ENCODE measurements at places on chromosomes 2 and 18. TPM values are rescaled to one million over a fixed set of nuclear protein-coding genes. Genes with fewer than 3 reads are reported as not detected.

DNA sequence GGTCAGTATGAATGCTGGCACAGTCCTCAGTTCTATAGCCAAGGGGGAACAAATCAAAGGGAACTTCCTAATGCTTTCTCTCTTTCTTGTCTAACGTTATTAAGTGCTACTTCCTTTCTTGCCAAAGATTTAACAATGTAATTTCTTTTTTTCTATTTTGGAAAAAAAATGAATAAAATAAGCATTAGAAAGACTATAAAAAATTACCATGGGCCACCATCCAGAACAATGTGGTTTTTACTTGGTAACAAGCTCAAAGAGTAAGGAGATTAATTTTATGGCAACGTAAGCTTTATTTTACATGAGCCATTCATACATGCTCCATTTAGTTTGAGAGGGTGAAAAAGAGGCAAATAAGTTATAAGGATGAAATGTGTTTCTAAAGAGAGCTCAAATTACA, 40.1 kb downstream of the SERPINE2 start:
- no peak overlapping the region for H3K4me3 ChIP-seq
- no peak for DNase-seq
- H3K4me1 ChIP-seq = peaks cover 5% of the 10 kb centered on the region
- H3K27ac ChIP-seq = no peak overlapping the region
- no peaks in the 10 kb centered on the region for H3K27me3 ChIP-seq
- no peaks in the 10 kb centered on the region for H3K36me3 ChIP-seq

DNA sequence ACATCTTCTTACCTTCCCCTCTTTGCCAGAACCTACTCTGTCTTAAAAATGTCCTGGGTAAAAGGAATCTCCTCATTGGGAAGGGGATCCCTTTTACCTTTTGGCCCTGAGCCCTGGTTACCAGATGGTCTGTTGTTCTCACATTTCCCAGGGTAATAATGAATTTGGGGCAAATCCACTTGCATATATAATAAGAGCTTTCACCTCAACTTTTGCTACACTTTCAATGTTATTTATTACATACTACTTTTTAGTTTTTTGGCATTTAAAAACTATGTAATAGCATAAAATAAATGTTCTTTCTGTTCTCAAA, 15.0 kb downstream of the CERS6 start:
- H3K4me1 ChIP-seq = peaks cover 38% of the 10 kb centered on the region
- no peak for DNase-seq
- H3K36me3 ChIP-seq = no peaks in the 10 kb centered on the region
- no peak overlapping the region for H3K27ac ChIP-seq

DNA sequence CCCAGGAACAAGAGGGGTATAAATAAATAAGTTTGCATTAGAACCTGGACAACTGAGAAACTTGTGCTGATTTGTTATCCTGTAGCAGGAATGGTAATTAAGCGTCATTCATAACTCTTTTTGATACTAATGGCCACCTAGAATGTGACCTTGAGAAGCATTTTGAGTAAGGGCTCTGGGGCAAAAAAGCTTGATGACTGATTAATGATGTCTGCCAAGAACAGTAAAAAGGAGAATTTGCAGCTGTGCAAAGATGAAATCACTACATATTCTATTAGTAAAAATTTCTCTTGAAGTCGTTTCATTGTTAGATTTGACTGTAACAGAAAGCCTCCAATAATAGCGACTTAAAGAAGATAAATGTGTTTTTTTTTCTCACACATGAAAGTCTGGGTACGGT, 157.7 kb downstream of the PRKCE start:
- no peak overlapping the region for H3K4me3 ChIP-seq
- H3K27ac ChIP-seq = no peak overlapping the region
- 0 out of 2 replicates have a peak, but pooled peaks cover 2% of the 10 kb centered on the region for H3K27me3 ChIP-seq
- H3K4me1 ChIP-seq = no peaks in the 10 kb centered on the region

DNA sequence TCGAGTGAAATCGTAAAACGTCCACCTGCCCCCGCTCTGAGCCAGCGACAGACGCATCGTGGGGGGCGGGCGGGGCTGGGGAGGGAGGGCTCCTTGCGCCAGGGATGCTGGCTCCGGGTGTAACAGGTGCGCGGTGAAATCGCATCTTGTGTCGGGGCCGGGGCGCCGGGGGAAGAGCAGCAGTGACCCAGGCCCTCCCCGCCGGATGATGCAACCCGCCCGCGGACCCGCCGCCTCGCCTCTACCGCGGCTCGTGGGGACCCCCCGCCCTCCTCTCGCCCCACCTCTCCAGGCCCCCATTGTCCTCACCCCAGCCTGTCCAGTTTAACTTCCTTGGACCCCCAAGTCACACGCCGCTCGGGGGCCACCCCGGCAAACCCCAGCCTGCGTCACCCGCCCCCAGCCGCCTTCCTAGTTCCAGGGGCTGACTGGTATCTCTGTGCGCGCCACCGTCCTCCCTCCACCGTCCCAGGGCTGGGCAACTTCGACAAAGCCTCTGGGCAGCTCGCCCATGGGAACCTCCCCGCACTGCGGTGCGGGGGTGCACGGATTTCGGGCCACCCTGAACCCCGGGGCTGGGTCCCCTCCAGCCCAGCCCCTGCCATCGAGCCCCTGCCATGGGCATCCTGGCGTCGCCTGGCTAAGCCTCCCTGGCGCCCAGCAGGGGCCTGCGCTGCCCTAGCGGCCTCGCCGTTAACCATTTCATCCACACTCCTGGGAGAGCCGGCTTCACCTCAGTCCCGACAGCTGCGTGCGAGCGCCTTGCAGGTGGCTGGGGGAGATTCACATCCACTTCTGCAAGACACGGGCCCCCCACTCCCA, 799 bp upstream of the KIF1A start:
- peak; percentile 42 for DNase-seq
- no peaks in the 10 kb centered on the region for H3K36me3 ChIP-seq
- H3K27me3 ChIP-seq = no peaks in the 10 kb centered on the region
- H3K27ac ChIP-seq = no peak overlapping the region
- no peaks in the 10 kb centered on the region for H3K4me1 ChIP-seq

GRCh38 chr2:147847746-147848391, 3.0 kb downstream of the ACVR2A start:
- no peaks in the 10 kb centered on the region for H3K27me3 ChIP-seq
- no peaks in the 10 kb centered on the region for H3K36me3 ChIP-seq
- no peak overlapping the region for H3K27ac ChIP-seq
- no peak for DNase-seq

DNA sequence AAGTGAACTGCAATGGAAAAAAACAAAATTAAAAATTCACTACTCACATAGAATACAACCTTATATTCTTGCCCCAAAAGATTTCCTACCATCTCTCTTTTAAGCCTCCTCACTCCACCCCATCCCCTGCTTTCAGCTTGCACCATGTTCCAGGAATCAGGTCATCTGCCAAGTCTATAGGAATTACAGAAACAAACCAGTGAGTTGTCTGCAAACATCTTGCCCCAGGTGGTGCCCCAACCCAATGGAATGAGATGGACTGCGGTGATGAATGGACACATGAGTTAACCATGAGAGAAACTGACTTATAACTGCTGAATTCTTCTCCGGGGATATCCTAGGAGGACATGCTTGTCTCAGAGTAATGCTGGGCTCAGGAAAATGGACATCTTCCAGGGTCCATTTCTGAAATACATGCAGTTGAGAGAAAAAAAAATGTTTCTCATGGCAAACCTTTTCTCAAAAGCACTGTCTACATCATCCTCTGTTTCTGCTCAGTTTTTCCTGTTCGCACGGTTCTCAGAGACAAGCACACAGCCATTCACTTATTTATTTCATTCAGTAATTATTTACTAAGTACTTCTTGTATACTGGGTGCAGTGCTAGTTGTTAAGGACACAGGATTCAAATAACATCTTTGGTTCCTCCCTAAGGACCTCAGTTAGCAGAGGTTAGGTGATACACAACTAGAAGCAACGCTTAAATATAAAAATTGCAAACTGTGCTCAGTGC, 350.0 kb downstream of the RND3 start:
- H3K36me3 ChIP-seq = no peaks in the 10 kb centered on the region
- no peaks in the 10 kb centered on the region for H3K27me3 ChIP-seq
- peaks cover 24% of the 10 kb centered on the region for H3K4me1 ChIP-seq
- H3K4me3 ChIP-seq = no peak overlapping the region
- DNase-seq = no peak

- H3K36me3 ChIP-seq = peaks cover 2% of the 10 kb centered on the region
- no peaks in the 10 kb centered on the region for H3K4me1 ChIP-seq
- no peak overlapping the region for H3K4me3 ChIP-seq
- no peak for DNase-seq
These were observed 39.1 kb downstream of the B3GNT2 start for GRCh38 chr2:62234755-62235655.

DNA sequence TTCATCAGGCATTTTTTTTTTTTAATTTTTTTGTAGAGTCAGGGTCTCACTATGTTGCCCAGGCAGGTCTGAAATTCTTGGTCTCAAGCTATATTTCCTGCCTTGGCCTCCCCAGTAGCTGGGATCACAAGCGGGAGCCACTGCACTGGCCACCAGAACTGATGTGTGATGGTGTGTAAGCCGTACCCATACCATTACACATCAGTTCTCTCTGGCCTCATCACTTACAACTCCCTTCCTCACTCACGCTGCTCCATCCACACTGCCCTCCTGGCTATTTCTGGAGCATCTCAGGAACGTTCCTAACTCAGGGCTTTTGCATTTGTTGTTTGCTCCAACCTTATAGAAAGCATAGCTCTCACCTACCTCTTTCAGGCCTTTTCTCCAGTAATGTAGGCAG, 834.5 kb upstream of the ID2 start:
- DNase-seq = no peak
- no peaks in the 10 kb centered on the region for H3K27me3 ChIP-seq
- H3K4me1 ChIP-seq = peaks cover 22% of the 10 kb centered on the region
- peak overlapping the region; percentile 90 for H3K27ac ChIP-seq
- no peak overlapping the region for H3K4me3 ChIP-seq

DNA sequence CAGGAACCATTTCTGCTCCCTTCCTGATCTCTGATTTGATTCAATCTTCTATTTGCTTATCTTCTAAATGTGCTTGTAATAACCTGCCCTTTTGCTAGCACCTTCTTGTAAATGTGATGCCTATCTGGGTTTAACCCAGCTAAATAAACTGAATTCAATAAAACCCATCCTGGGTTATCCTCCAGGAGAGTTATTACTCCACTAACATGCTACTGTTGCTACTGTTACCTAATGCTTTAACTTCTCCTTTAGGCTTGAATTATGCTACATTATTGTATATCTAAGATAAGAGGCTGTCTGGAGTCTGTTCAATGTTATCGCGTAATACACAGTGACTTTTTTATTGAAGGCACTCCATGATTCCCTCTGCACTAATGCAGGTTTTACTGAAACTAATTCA, 206.5 kb upstream of the CTAGE1 start:
- H3K36me3 ChIP-seq = no peaks in the 10 kb centered on the region
- DNase-seq = no peak
- no peak overlapping the region for H3K4me3 ChIP-seq
- H3K4me1 ChIP-seq = no peaks in the 10 kb centered on the region
- H3K27ac ChIP-seq = no peak overlapping the region

DNA sequence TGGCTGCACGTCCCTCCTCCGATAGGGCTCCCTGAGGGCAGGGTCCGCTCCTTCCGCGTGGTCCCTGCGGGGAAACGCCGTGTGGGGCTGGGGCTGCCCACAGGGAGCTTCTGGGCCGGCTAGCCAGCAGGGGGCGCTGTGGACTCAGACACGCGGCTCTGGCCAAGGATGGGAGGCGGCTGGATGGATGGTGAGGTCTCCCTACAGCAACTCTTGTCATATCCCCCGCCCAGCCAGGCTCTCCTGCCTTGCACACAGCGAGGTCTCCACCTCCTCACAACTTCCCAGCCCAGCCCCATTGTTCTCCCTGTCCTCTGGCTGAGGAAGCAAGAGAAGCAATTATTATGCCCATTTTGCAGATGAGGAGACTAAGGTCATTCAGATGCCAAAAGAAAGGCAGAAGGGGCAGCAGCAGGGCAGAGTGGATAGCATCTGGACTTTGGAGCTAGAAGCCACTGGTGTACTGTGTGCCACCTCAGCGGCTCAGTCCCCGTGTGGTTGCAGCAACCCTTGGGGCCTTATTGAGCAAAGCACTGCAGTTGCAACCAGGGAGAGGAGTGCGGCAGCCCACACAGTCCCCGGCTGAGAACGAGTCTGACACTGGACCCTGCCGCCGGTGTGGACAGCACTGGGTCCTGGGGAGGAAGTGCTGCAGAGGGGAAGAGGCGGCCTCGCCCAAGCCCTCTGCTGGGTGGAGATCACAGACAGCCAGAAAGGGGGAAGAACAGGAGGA, 99.0 kb downstream of the ZFP36L2 start:
- no peak overlapping the region for H3K27ac ChIP-seq
- H3K4me1 ChIP-seq = peaks cover 36% of the 10 kb centered on the region
- peak; percentile 66 for DNase-seq
- H3K4me3 ChIP-seq = no peak overlapping the region
- H3K36me3 ChIP-seq = no peaks in the 10 kb centered on the region

- no peaks in the 10 kb centered on the region for H3K36me3 ChIP-seq
- no peak overlapping the region for H3K4me3 ChIP-seq
- no peaks in the 10 kb centered on the region for H3K27me3 ChIP-seq
- peaks cover 45% of the 10 kb centered on the region for H3K4me1 ChIP-seq
- no peak for DNase-seq
These were observed 46.2 kb upstream of the ITGAV start for GRCh38 chr2:186543561-186544131.

GRCh38 chr2:163717515-163717914, 18.3 kb downstream of the FIGN start:
- no peak overlapping the region for H3K4me3 ChIP-seq
- H3K27me3 ChIP-seq = no peaks in the 10 kb centered on the region
- DNase-seq = no peak
- H3K27ac ChIP-seq = no peak overlapping the region
- no peaks in the 10 kb centered on the region for H3K36me3 ChIP-seq
- H3K4me1 ChIP-seq = peaks cover 12% of the 10 kb centered on the region

GRCh38 chr2:109238580-109238979, 109.6 kb downstream of the SH3RF3 start:
- H3K27ac ChIP-seq = no peak overlapping the region
- no peak overlapping the region for H3K4me3 ChIP-seq
- DNase-seq = no peak
- H3K4me1 ChIP-seq = no peaks in the 10 kb centered on the region
- H3K27me3 ChIP-seq = no peaks in the 10 kb centered on the region

IL1B gene
- total RNA-seq = not detected

SLC9A2 gene
- total RNA-seq = 14.4 TPM

HES6 gene
- 22.1 TPM for total RNA-seq

APCDD1 gene
- total RNA-seq = 1.5 TPM

DQX1 gene
- 0.50 TPM for total RNA-seq

OTOF gene
- 0.09 TPM for total RNA-seq

OXER1 gene
- 10.9 TPM for total RNA-seq

IL37 gene
- total RNA-seq = 0.44 TPM

SLC40A1 gene
- 109 TPM for total RNA-seq

SIX2 gene
- total RNA-seq = 1.9 TPM

NPPC gene
- total RNA-seq = not detected

HADHB gene
- total RNA-seq = 106 TPM

GRP gene
- total RNA-seq = not detected

MAP2 gene
- total RNA-seq = 0.05 TPM
